LHCN-M2 (cell line): ENCODE measurements at places on chromosomes 12 and 14. TPM values are rescaled to one million over a fixed set of nuclear protein-coding genes. Genes with fewer than 3 reads are reported as not detected.

The SUSD6 gene
- total RNA-seq = 4.9 and 6.8 TPM in 2 replicates

DNA sequence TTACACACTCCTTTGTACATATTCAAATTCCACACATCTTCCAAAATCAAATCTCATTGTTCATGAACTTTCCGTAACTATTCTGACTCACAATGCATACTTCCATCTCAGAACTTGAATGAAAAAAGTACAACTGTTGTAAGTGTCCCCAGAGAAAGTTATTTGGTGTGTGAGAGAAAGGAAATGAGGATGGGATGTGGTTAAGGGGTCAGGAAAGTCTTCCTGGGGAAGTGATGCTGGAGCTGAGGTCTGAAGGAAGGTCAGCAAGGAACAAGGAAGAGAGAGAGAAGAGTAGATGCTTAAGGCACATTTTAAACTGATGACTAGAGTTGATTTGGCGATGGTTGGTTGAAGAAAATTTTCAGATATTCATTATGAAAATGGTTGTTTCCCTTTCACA is 340.0 kb upstream of the STXBP6 start:
- DNase-seq = no peak

DNA sequence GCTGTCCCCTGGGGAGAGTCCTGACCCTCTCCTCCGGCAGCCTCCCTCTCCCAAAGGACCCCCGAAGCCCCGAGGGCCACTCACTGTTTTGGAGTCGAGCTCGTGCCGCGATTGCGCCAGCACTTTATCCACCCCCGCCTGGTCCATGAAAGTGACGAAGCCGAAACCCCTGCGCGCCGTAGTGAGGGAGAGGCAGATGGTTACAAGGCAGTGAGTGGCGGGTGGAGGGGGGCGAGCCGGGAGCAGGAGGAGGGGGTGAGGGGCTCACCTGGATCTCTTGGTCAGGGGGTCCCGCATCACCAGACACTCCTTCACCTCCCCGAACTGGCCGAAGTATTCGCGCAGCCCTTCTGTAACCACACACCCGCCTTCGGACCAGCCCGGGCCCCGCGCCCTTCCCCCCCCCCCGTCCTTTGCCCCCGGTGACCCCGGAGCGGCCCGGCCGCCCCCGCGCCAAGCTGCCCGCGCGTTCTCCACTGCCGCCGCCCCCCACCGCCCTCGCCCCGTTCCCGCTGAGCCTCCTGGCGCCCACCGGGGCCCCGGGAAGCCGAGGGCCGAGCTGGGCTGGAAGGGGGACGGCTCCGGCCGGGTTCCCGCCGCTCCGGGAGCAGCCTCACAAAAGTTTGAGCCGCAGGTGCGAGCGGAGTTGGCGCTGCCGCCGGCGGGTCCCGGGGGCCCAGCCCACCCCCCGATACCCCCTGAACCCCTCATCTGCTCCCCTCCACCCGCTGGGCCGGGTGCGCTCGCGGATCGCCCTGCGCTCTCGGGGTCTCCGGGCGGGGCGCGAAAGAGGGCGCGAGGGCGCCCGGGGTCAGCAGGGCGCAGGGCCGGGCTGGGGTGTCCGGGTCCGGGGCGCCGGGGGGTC is 808 bp downstream of the MSI1 start:
- DNase-seq = no peak

DNA sequence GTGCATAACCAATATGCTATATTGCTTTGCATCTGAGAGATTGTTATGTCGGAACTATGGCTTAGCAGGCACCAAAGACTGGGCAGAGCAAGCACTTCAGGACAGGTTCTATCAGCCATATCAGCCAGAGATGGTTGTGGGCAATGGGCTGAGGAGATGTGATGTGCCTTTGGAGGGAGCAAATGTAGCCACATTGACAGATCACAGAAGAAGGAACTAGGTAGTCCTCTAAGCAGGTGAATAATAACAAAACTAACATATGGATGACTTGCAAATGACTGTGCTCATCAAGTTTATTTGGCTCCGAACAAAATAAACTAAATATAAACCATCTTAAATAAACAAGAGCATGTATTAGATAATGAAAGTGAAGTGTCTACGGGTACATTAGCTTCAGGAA is 291.7 kb downstream of the RMST start:
- no peak for DNase-seq

The SMCO2 gene
- not detected in 2 replicates for total RNA-seq
